ENCODE measurements at places on chromosomes 11 and 22.

DNA sequence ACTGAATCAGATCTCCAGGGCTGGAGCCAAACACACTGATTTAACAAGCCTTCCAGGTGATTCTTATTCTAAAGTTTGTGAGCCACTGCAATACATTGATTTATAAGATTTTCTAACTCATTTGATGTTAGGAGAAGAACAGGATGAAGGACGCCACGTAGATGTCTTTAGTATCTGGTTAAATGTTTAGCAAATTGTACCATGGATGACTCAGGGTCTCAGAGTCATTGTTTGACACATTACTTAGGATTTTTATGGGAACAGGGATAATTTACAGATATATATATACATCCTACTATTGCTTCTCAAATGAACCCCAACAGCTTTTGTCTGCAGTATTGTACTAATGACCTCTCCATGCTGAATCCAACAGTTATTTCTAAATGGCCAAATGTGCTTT, 143.1 kb upstream of the DDI1 start:
- no peak for DNase-seq

GRCh38 chr11:58647141-58647699, 24.8 kb downstream of the CNTF start:
- no peak for DNase-seq

- no peak for DNase-seq
Measured at GRCh38 chr11:10893714-10894151, 35.9 kb upstream of the ZBED5 start.

DNA sequence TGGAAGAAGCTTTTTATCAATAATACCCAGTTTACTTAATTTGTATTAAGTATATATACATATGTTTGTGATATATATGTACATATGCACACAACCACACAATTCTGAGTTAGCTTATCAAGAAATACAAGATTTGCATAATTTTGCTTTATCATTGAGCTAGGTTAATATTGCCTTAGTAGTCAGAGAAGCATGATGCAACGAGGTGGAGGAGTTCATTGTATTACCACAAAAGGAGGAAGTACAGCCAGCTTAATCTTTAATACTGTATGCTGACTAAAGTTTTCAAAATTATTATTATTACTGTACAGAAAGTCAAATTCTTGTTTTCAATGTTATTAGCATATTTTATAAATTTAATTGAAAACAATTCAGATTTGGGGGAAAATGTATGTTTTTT, 278.4 kb upstream of the PDGFD start:
- DNase-seq = no peak

DNA sequence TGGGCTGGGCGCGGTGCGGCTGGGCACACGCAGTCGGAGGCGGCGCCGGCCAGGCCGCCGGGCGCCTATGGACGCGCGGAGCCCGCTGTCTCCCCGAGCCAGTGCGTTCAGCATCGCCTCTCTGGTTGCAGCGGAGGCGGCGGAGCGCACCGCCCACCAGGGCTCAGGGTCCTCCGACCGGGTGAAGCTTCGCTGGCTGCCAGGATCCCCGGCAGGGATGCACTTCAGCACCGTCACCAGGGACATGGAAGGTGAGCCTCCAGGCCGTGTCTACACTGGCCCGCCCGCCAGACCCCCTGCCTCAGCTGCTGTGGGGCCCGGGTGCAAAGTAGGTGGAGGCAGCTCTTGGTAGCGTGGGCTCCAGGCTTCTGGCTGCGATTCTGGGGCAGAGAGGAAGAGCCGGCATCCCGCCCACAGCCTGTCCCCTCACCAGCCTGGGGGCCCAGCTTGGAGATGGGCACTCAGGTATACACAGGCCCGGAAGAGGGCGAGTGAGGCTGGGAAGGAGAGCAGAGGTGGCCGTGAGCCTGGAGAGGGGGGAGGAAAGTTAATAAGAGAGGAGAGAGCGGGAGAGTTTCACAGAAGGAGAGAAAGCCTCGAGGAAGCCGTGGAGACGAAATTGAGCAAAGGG, 1.0 kb upstream of the TBX1 start:
- no peak for DNase-seq
